Amniotic stem cell (primary cell): ENCODE measurements at places on chromosomes 6 and 20.

GRCh38 chr20:63754008-63754407, 14.4 kb downstream of the SLC2A4RG start:
- no peak for DNase-seq

- DNase-seq, result no peak
Measured at GRCh38 chr6:158666628-158667359, 16.9 kb downstream of the SYTL3 start.

GRCh38 chr20:43766385-43766784, 39.6 kb upstream of the GTSF1L start:
- no peak for DNase-seq

- DNase-seq, result no peak
Measured at GRCh38 chr20:63457737-63458136, 14.7 kb downstream of the KCNQ2 start.

DNA sequence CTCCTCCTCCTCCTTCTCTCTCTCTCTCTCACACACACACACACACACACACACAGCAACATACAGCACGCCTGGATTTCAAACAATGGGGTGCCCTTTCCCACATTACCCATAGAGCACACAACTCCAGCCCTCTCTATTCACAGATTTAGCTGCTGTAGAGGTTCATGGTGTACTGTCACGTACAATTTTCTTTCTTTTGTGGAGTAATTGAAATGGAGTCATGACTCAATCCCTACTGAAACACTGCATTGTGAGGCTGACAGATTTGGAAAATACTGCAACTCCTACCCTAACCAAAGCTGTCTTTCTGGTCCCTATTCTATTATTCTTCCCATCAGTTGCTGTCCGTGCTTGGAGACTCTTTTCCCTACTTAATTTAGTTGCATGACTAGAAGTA, 166.9 kb downstream of the EDN1 start:
- no peak for DNase-seq

DNA sequence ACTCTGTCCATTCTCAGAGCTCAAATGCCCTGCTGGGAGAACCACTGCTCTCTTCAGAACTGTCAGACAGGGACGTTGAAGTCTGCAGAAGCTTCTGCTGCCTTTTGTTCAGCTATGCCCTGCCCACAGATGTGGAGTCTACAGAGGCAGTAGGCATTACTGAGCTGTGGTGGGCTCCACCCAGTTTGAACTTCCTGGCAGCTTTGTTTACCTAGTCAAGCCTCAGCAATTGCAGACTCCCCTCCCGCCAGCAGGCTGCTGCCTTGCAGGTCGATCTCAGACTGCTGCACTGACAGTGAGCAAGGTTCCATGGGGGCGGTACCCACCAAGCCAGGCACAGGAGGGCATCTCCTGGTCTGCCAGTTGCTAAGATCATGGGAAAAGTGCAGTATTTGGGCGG, 21.8 kb upstream of the UFL1 start:
- DNase-seq, result no peak

DNA sequence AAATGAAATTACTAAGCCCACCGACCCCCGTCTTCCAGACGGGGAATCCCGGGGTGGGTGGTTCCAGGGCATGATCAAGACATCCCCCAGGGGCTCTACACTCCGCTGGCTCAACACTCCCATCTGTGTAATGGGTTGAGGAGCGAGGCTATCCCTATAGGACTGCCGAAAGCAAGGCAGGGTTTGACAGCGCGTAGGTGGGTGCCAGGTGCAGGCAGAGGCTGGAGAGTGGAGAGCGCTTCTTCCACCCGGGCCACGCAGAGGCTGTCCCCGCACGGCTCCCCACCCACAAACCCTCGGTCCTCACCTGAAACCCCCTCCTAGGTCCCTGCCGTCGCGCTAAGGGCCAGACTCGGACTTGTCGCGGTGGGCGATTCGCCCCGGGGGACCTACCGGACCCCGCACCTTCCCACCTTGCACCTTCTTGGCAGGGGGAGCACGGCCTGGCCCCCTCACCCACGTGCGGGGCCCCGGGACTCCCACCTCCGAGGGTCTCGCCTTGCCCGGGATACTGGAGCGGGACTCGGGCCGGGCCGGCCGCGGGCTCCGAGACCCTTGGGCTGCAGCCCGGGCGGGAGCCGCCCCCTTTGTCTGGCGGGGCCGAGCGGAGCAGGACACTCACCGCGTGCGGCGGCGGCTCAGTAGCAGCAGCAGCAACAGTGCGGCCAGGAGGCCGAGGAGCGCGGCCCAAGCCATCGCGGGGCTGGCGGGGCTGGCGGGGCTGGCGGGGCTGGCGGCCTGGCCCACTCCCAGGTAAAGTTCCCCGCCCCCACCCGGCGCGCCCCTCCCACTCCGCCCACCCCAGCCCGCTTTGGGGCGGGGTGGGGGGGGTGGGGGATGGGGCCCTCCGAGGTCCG, at the start of gene PTGIS:
TSS of gene PTGIS (minus strand) at position 717 of the 857 bp plus-strand sequence. CDS start at position 696, 21 bp downstream.
- no peak for DNase-seq

GRCh38 chr6:137702791-137703424, 164.2 kb upstream of the TNFAIP3 start:
- no peak for DNase-seq

DNA sequence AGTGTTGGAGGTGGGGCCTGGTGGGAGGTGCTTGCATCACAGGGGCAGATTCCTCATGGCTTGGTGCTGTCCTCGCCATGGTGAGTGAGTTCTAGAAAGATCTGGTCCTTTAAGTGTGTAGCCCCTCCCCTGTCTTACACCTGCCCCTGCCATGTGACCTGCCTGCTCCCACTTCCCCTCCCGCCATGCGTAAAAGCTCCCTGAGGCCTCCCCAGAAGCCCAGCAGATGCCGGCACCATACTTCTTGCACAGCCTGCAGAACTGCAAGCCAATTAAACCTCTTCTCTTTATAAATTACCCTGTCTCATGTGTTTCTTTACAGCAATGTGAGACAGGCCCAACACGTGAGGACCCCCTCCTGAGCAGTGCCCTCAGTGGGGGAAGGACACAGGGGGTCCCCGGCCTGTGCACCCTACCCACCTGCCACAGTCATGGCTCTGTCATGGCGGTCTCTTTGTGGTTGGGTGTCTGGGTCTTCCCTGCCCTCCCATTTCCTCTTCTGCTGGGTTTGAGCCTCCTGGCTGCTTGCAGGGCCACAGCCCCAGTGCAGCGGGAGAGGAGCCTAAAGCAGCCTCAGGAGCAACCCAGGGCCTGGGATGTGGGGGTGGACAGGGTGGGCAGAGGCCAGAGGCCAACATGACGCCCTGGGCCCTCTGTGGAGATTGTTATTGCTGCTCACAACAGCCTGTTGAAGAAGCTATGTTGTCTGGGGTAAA, 87.2 kb upstream of the QKI start:
- DNase-seq, result no peak

GRCh38 chr20:63580796-63581461, 6.9 kb upstream of the HELZ2 start:
- DNase-seq, result no peak

- DNase-seq, result no peak
Measured at GRCh38 chr20:46951840-46952497, 57.3 kb downstream of the EYA2 start.

DNA sequence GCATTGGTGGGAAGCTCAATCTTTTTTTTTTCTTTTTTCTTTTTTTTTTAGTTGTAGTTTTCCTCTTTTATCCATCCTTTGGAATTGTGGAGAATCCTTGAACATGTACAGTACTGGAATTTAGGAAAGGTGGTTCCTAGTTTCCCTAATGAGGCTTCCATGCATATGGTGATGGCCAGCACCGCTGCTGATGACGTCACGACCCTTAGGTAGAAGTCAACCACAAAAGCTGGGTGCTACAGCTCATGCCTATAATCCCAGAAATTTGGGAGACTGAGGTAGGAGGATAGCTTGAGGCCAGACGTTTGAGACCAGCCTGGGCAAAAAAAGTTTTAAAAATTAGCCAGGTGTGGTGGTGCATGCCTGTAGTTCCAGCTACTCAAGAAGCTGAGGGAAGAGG, 79.3 kb upstream of the SOX4 start:
- DNase-seq, result no peak
